Osteoblast (primary cell): ENCODE measurements at places on chromosomes 1 and 21. TPM values are rescaled to one million over a fixed set of nuclear protein-coding genes. Genes with fewer than 3 reads are reported as not detected.

DNA sequence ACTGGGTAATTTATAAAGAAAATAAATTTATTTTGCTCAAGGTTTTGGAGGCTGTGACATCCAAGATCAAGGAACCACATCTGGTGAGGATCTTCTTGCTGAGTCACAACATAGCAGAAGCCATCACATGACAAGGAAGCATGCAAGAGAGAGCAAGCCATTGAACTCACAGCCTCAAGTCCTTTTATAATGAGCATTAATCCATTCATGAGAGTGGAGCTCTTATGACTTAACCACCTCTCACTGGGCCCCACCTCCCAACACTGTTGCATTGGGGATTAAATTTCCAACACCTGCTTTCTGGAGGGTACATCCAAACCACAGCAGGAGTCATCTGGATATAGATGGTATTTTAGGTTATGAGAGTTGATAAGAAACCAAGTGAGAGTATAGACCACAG is 20.6 kb upstream of the EGLN1 start:
- no peak for DNase-seq

DNA sequence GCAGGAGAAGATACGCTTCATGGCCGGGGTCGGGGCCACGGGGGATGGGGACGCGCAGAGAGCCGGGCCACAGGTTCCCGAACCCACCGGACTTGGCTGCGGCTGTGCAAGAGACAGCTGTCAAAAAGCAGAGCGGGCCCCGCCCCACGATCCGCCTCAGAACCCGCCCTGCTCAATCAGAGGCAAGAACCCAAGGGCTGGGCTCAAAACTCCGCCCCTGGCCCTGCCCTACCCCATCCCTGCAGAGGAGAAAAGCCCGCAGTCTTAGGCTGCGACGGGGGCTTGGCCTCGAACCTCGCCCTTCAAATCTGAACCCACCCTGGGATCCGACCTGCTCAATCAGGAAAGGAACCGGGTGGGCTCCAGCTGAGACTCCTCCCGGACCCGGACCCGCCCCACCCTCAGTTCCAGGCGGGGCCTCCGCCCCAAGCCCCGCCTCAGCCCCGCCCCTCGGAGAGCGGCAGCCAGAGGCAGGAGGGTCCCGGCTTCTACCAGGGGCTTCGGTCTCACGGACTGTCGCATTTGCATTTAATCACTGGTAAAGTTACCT is at the start of gene ANKRD35:
Gene ANKRD35, minus strand, starts transcription at position 129 of the 550 bp plus-strand sequence. Its CDS starts 108 bp downstream, at position 21.
- DNase-seq = peak; percentile 98

DNA sequence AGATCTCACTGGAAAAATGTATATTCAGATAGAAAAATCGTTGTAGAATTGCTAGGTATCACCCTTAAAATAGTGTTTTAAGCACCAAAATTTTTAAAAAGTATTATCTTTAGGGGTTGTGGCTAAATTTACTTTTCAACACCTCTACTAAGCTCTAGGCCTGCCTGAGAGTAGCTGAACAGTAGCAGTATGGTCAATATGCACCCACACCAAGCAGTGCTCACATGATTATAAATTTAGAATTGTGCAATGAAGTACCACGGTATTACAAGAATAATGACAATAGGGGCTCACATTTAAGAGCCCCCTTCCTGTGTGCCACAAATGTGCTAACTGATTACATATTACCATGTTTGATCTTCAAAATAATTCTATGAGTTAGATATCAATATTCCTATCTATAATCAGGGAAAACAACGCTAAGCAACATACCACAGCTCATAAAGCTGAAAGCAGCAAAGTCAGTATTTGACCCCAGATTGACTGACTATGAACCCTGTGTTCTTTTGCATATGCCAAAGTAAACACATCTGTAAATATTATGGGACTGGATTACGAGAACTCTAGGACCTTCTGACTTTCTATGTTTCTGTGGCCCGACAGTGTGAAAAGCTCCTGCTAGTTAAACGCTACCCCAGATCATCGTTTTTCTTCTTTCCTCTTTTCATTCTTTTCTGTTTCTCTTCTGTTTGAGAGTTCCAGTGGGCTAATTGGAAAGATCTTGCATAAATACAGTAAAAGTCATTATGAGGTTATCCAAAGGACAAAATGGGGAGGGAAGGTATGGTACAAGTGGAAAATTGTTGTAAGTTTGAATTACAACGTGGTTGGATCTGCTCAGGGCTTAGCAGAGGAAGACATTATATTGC is 201.1 kb upstream of the C1orf87 start:
- DNase-seq = no peak

DNA sequence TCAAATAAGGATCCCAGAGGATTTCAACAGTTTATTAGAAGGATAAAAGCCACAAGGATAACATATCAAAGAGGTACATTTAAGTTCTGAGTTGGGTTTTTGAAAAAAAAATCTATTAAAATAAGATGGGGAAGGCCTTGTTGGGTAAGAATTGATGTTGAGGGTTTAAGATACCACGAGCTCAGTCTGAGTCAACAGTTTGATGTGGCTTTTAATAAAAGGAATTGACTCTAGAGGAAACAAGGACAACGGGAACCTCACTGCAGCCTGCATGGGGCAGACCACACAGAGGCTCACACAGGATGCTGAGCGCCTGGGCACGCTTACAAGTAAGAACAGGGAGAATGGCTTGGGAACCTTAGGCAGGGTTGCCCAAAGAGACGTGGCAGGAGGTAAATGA is 107.5 kb downstream of the TIAM1 start:
- no peak for DNase-seq

CD1B gene
- total RNA-seq = not detected in 2 replicates

GRCh38 chr21:15442743-15443469 is 286.9 kb upstream of the USP25 start:
- DNase-seq = no peak

DNA sequence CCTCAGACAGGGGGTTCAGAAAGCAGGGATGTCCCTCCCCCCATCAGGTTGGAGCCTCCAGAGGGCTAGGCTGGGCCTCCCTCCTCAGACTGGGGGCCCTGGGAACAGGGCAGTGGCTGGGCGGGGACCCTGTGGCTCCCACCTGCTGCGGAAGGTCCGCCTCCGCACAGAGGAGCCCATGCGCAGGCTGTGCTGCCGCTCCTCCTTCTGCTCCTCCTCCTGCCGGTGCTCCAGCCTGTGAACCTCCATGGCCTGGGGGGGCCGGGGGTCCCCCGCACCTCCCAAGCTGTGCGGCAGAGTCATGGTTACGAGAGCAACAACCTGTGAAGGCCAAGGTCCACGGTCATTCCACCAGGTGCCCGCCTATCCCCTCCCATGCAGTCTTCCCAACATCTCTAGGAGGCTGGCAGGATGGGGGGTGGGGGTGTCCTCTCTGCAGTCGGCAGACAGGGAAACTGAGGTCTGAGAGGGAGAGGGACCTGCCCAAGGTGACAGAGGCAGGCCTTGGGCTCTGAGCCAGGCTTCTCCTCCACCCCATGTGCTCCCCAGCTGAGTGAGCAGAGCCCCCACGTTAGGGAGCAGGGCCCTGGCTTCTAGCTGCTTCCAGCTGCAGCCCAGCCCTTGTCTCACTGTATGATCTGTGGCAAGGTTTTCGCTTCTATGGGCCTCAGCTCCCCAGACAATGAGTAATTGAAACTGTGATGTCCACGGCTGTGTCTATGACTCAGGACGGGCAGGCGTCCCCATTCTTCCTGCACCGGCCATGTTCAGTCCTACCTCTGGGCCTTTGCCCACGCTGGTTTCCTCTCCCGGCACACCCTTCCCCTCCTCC is 3.4 kb downstream of the MYOM3 start:
- DNase-seq = peak; percentile 98

DNA sequence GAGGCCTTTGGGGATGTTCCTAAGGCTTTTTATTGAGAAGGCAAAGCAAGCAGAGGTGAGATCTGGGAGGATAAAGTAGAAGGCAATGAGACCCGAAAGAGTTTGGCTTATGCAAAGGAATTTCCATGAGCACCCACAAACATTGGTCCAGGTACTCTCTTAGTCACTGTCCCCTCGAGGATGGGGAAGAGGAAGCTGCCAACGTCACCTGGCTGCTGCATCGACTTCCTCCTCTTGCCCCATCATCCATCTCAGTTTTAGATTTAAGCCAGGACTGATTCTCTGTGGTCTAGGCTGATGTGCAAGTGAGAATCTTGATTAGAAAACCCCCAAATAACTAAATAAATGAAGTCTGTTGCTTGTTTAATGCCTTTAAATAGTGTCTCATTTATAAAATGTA is 28.7 kb downstream of the RUNX1 start:
- DNase-seq = no peak

DNA sequence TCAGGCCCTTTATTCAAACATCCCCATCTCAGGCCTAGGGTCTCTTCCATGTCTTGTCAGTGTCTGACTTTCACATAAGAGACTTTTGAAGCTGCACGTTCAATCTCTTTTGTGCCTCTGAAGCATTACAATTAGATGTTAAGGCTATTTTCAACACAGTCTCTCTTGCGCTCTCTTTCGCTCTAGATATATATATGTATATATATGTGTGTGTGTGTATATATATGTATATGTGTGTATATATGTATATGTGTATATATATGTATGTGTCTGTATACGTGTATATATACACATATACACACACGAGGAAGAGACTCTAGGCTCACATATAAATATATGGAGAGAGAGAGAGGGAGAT is 162.5 kb upstream of the RNPC3 start:
- DNase-seq = no peak

DNA sequence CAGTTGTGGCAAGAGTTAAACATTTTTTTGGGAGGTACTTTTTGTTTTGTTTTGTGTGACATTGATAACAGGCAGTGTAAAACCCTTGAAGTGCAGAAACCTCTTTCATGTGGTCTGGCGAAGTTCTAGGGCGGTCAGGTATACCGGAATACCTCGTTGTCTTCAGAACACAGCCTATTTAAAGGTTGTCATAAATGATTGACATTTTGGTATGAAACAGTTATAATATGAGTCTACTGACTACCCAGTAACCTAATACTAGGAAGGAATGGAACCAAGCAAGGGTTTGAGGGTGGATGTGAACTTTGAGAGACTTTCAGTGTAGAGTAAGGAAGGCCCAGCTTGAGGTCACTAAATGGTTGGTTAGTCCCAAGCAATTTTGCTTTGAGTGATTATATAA is 40.5 kb downstream of the PATJ start:
- no peak for DNase-seq
